ENCODE measurements at places on chromosomes 3 and 15. TPM values are rescaled to one million over a fixed set of nuclear protein-coding genes. Genes with fewer than 3 reads are reported as not detected.
A peak's percentile ranks its signal among the peaks of the same experiment; 100 is the strongest.

The FES gene
- 0.31 TPM for total RNA-seq

- DNase-seq = peak; percentile 19
Observed at GRCh38 chr3:182180654-182181385, 469.1 kb downstream of the SOX2 start.

DNA sequence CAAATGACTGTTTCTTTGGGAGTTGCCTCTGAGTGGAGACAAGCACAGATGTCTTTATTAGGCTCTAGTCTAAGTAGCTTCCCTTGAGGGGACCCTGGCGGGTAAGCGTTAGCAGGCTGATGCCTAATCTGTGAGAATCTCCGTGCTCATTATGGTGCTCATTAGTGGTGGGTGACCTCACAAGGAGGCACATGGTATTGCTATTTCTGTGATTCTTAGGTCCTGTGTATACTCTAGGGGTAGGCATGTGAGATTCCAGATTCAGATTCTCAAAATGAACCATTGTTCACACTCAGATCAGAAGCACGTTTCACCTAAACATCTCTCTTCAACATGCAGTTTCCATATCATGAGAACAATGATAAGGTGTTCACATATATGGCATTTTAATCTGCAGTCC, 809.7 kb downstream of the NR2F2 start:
- no peak for DNase-seq

- no peak for DNase-seq
Observed at GRCh38 chr3:53721187-53722119, 124.8 kb downstream of the CHDH start.

- DNase-seq = no peak
Observed at GRCh38 chr15:38238311-38238710, 14.3 kb upstream of the SPRED1 start.

GRCh38 chr3:55662683-55663082, 175.6 kb upstream of the WNT5A start:
- no peak for DNase-seq

DNA sequence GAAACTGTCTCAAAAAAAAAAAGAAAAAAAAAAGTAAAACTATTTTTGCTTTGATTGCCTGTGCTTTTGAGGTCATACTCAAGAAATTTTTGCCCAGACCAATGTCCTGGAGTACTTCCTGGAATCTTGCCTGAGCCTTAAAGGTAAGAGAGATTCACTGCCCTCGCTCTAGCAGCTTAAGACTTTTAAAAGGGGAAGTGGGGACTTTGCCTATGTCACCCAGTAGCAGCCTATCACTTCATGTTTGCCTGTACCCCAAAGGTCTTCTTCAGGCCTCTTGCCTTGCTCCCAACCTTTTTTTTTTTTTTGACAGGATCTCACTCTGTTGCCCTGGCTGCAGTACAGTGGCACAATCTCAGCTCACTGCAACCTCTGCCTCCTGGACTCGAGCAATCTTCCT, 18.9 kb upstream of the GOLGB1 start:
- DNase-seq = no peak

DNA sequence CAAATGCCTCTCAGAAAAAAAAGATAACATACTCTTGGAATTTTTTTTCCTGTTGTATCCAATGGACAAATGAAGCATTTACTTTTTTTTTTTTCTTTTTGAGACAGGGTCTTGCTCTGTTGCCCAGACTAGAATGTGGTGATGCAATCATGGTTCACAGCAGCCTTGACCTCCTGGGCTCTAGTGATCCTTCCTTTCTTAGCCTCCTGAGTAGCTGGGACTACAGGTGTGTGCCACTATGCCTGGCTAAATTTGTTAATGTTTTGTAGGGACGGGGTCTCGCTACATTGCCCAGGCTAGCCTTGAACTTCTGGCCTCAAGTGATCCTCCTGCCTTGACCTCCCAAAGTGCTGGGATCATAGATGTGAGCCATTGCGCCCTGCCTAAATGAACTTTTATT, 167.2 kb downstream of the ISL2 start:
- DNase-seq = no peak
